Gastrocnemius medialis (tissue), 4 donors: ENCODE measurements at places on chromosomes 1 and 21.

GRCh38 chr1:245874942-245875580, 632.0 kb downstream of the SMYD3 start:
- DNase-seq: no peak

GRCh38 chr1:243799908-243800307, 50.1 kb downstream of the AKT3 start:
- no peak for DNase-seq

DNA sequence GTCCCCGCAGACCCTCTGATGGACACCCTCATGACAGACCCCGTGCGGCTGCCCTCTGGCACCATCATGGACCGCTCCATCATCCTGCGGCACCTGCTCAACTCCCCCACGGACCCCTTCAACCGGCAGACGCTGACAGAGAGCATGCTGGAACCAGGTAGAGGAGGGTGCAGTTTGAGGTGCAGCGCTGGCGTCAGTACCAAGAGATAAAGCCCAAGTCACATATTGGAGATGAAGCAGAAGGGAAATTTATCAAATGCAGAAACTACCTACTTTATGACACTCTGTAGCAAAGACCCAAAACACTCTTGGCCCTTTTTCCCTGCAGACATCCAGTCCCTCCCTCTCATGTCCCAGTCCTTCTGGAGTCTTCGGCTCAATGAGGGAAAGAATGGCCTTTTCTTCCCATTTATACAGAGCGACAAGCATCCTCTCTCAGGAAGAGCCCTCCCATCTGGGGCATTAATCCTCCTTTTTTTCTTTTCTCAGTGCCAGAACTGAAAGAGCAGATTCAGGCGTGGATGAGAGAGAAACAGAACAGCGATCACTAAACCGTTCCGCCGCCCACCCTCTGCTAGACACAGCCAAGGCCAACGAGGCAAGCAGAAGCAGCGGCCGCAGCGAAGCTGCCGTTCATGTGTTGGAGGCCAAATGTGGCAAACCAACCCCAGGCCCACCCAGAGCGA, 30.8 kb upstream of the KIF1B start:
- no peak for DNase-seq

- peak; percentile 58 for DNase-seq
Measured at GRCh38 chr1:20151906-20152598, 12.9 kb downstream of the PLA2G2F start.

GRCh38 chr1:211912038-211912437, 81.5 kb upstream of the LPGAT1 start:
- no peak for DNase-seq

DNA sequence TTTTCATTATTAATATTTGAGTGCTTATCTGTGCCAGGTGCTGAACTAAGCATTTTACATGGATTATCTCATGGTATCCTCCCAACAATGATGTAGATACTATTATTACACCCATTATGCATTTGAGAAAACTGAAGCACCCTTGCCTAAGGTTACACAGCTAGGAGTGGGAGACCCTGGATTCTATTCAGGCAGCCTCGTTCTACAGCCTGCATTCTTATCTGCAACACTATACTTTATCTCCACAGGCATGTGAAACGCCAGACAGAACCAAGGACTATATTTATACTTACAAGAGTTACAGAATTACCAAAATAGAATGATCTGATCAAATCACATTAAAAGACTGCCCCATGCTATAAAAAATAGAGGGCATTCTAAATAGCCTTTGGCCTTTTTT, 22.4 kb downstream of the LPAR3 start:
- DNase-seq: no peak

DNA sequence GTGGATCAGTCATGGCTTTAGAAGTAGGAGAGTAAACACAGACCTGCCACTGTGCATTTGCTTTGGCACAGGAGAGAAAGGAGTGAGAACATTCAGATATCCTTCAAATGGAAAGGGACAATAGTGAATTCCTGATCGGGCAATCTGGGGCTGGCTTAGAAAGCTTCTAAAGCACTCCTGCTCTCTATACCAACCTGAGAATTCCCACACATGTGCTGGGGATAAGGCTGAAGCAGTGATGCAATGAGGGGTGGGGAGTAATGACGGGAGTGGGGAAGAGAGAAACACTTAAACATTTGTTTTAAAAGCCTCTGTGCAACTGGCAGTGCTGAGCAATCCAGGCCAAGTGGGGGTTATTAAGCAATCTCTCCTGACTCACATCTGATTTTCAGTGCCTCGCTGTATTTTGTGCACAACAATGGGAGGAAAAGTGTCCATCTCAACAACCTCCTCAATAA, 108.8 kb downstream of the KIAA0319L start:
- no peak for DNase-seq

GRCh38 chr1:101071470-101071891, 45.9 kb upstream of the DPH5 start:
- DNase-seq: no peak

DNA sequence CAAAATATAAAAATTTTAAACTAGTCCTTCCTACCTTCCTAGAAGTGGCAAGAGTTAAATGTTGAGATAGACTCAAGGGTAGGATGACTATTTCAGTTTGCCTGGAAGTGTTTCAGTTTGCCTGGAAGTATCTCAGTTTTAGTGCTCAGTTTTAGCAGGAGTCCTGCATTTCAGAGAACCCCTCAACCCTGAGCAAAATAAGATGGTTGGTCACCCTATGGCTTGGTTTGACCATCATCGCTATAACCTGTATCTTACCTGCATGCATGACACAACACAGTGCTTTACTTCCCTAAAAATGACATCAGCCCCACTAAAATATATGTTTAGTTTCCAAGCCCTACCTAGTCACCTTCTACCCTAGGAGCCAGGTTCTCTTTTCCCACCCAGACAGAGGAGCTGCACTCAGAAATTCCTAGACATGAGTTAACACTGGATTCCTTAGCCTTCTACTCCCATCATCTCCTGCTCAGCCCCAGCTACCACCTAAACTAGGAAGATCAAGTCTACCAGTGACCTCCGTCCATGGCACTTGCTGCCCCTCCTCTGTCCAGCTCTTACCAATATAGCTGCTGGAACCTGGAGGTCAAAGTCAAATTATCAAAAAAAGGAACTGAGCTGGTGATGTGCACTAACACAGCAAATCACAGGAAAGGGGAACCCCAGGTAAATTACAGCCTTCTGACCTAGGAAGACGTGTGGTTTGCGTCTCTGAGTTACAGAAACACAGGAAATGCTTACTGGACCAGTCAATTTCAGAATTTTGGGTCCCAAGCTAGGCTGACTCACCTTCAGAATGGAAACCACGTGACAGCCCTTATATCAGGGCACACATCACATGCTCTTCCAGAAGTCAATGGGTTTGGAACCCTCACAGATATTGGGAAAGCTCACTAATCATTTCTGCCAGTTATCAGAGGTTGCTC, 2.2 kb upstream of the G0S2 start:
- no peak for DNase-seq

- no peak for DNase-seq
Measured at GRCh38 chr1:162732094-162732493, 58.4 kb upstream of the HSD17B7 start.

DNA sequence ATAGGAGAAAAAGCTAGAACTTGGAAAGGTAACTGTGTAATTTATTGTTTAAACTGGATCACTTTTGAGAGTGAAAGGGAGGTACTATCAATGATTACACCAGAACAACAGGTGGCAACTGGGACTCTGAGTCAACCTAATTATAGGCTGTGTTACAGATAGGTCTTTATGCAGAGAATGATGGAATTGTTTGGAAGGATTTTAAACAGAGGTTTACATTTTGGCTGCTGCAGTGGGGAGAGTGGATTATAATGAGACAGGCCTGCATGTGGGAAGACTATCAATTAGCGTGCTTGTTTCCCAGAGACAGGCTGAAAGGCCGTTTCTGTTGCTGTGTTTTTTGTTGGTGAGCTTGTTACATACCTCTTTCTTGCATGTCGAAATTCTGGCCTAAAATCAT, 432.9 kb downstream of the PLA2G4A start:
- DNase-seq: no peak

DNA sequence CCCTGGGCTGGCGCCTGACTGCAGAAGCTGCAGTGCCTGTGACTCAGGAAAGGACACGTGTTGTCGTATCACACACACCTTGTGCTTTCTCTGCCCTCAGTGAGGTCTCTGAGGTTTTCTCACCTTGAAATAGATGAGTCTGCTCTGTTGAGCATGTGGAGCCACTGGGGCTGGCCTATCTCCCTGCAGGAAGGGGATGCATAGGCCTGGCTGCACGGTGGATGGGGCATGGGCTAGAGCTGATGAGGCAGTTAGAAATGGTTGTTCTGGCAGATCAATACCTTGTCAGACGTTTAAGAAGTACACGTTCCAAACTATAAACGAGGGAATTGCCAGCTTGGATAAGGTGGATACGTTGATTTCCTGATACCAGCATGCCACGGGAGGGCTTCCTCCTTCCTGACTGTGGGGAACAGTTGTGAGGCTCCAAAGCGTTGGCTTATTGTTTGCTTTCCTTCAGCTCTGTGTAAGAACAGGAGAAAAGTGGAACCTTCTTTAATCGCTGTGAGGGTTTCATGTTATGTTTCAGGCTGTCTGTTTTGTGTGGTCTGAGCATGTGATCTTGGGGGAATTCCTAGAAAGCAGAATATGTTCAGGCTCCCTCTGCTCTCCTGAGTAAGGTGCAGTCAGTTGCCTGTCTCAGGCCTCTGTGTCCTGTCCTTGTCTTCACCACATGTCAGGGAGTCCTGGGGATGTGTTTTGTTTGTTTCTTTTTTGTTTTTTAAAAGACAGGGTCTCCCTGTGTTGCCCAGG, 44.8 kb downstream of the PCNT start:
- peak; percentile 62 for DNase-seq

- DNase-seq: peak; percentile 74
Measured at GRCh38 chr1:9825093-9826074, 1.6 kb upstream of the CLSTN1 start.

DNA sequence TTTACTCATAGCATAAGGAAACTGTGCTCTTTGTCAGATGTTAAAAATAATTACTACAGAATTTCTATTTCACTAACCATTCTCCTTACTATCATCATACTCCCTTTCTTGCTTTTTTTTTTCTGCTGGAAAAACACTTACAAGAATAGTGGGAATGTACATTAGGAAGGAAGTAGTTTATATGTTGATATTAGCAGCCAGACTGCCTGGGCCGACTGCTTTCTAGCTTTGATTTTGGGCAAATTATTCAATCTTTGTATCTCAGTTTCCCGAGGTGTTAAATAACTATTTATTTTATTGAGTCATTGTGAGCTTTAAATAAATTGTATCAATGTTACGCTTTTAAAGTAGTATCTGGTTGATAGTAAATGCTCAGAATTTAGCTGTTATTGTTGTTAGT, 122.4 kb downstream of the USP25 start:
- DNase-seq: no peak

GRCh38 chr1:14850563-14850962, 252.1 kb downstream of the KAZN start:
- no peak for DNase-seq

DNA sequence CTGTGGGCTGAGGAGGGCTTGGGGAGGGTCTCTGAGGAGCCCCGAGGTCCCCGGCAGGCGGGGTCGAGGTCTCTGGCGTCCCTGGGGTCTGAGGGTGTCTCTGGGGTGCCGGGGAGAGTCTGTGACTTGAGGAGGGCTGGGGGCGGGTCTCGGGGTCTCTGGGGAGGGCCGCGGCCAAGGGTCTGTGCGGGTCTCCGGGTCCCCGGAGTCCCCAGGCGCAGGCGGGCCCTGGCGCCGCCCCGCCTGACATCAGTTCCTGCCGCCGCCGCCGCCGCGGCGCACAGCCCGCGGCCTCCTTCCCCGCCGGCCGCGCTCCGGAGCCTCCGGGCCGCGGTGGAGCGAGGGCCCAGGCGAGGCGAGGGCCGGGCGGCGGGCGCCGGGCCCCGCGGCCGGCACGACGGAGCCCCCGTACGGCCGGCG, at the start of gene PLEKHM2:
TSS of gene PLEKHM2 (plus strand) at position 279 of the 420 bp plus-strand sequence. CDS start 239 bp downstream, outside the sequence.
- no peak for DNase-seq

DNA sequence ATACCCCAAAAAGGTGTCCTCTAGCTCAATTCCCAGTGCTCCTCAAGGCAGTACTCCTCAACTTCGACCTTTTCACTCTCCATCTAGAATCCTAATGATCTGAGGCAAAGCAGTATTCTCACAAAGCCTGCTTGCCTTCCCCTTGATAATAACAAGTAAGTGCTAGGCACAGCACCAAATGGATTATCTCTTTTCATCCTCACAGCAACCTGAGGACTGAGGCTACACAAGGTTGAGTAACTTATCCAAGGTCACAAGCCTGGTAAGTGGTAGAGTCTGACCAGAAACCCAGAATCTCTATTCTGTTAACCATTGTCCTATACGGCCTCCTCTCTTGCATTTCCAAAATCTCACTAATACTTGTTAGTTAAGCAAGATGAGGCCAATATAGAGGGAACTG, 5.1 kb downstream of the SYDE2 start:
- DNase-seq: no peak

DNA sequence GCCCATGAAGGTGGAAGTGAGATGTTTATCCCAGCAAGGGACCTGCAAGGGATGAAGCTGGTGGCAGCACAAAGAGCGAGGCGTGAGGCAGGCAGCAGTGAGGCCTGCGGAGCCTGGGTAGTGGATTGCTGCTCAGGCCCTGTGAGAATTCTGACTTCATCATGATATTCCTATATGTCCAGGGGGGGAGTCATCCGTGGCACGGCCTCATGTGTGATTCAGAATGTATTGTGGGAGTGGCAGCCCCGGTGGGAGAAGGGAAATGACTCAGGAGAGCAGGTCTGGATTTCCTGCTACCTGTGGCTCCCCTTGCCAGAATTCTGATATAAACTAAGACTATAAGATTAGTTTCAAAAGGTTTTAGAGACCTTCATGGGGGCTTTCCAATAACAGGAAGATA, 240.9 kb downstream of the CAMTA1 start:
- no peak for DNase-seq

- DNase-seq: no peak
Measured at GRCh38 chr1:154270833-154271232, 1.6 kb upstream of the HAX1 start.

DNA sequence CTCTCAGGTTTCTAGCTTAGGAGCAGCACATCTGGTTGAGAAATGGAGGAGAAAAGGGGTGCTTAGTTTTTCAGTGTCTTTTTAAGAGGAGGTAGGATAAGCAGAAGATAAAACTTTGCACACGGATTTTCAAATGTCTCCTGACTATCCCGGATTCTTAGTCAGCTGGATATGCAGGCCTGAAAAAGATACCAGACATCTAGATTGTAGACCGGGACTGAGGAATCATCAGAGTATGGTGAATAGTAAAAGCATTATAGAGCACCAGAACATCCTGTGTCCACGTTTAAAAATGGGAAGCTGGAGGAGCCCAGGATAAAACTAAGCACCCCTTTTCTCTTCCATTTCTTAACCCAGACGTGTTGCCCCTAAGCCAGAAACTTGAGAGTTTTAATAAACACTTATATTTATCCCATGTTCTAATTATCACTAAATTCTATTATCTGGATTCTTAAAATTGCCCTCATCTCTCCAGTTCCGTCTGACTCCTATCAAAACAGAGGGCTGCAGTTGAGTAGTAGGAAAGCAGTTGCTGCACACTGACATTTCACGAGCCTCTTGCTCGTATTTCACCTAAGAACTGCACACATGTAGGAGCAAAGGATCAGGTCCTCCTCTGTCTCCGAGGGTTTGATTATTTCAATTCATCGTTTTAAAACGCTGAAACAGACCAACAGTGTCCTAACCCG, 609 bp downstream of the PIGK start:
- DNase-seq: no peak

- no peak for DNase-seq
Measured at GRCh38 chr21:19433623-19434022, 1030.0 kb upstream of the TMPRSS15 start.
